ENCODE measurements at places on chromosomes 4 and X. TPM values are rescaled to one million over a fixed set of nuclear protein-coding genes. Genes with fewer than 3 reads are reported as not detected.

ARMCX5 gene
- 16.6 TPM for total RNA-seq

DNA sequence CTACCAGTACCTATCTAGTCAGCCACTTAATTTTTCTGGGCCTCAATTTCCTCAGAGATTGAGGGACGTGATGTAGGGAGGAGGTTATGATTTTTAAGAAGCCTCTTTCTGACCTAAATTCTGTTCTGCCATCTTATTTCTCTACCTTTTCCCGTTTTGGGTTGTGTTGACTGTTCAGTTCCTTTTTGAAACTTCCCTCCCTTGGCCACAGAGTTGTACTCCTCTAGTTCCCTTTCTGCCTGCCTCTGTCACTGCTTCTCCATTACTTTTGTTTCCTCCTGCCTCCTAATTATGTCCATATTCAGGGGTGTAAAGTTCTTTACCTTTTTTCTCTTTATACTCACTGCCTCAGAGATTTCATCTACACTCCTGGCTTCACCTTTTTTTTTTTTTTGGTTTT is 25.4 kb downstream of the CLCN5 start:
- no peak for DNase-seq

GRCh38 chr4:122252584-122252983 is 100.5 kb downstream of the BLTP1 start:
- no peak for DNase-seq

GRCh38 chr4:143207555-143207954 is 22.8 kb downstream of the USP38 start:
- DNase-seq = no peak

DNA sequence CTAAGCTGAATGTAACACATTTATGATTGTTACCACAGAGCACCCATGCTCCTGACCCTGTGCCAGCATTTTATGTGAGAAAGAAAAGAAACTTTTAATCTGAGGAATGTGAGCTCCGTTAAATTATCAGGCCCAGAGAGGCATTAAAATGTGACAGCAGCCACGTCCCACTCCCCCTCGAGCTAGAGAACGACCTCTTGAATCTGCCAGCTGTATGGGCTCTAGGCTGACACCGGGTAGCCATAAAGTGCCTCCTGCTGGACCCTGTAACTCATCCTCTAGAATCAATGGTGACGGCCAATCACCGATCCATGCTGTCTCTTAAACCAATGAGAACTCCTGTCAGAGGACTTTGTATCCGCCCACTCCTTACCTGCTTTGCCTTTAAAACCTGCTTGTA is 110.2 kb upstream of the ADRA2C start:
- no peak for DNase-seq

MND1 gene
- not detected for total RNA-seq

DNA sequence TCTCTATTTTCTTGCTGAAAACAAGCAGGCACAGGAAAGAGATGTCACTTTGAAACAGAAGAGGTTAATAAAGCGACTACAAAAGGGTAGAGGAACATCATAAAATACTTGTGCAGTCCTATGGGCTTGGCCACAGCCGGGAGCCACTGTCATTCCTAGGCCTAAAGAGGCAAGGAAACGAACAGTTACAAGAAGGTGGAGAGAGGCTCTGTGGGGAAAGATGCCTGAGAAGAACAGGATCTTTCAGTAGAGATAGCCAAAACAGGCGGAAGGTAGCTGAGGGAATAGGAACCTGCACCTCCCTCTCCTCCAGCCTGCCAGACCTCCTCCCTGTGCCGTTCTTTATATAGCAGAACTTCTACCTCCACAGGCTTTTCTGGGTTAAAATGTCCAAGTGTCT is 57.4 kb upstream of the ARSJ start:
- no peak for DNase-seq

RAB33A gene
- 1.4 TPM for total RNA-seq

DNA sequence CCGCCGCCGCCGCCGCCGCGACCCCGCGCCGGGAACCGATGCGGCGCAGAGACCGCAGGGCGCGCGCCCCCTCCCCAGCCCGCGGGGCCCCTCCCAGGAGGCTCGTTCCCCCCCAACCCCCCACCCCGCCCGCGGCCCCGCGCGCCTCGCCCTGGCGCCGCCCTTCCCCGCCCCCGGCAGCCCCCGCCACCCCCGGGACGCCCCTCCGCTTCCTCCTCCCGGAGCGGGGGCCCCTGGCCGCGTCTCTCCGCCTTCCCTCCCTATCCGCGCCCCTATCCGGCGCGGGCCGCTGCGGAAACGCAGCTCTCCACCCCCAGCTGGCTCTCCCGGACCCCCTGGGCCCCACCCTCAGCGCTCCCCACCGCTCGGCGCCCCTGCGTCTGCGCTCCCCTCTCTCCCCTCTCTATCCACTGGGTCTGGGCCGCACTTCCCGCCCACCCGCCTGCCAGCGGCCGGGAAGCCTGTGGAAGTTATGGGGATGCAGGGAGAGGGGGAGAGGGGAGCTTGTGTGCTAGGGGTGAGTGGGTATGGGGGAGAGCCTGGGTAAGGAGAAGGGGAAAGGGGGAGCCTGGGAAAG is at the start of gene TMEM271:
TSS of gene TMEM271 (minus strand) at position 51 of the 577 bp plus-strand sequence. CDS start 233 bp downstream, outside the sequence.
- no peak for DNase-seq

- DNase-seq = no peak
Measured at GRCh38 chr4:94665500-94666404, 92.0 kb upstream of the BMPR1B start.

DNA sequence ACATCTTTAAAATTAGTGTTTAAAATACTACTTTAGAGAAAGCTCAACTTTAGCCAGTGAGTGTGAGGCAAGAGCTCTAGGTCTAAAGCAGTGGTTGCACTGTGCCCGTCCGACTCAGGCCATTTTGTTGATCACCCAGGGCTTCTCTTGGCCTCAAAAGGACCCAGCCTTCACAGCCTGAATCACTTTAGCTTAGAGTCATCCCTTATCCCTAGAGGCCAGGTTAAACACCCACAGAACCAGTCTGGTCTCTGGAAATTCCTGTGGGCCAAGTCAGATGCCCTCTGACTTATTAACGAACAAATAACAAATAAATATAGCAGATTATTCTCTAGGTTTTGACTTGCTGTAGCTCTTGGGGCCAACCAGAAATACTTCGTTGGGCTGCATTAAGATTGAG is 102.3 kb downstream of the WWC2 start:
- DNase-seq = no peak

- no peak for DNase-seq
Measured at GRCh38 chr4:145881576-145881975, 57.0 kb downstream of the ZNF827 start.

- DNase-seq = no peak
Measured at GRCh38 chrX:149504226-149504914, 736 bp downstream of the IDS start.

- no peak for DNase-seq
Measured at GRCh38 chr4:48095441-48095840, 38.6 kb downstream of the TXK start.

DNA sequence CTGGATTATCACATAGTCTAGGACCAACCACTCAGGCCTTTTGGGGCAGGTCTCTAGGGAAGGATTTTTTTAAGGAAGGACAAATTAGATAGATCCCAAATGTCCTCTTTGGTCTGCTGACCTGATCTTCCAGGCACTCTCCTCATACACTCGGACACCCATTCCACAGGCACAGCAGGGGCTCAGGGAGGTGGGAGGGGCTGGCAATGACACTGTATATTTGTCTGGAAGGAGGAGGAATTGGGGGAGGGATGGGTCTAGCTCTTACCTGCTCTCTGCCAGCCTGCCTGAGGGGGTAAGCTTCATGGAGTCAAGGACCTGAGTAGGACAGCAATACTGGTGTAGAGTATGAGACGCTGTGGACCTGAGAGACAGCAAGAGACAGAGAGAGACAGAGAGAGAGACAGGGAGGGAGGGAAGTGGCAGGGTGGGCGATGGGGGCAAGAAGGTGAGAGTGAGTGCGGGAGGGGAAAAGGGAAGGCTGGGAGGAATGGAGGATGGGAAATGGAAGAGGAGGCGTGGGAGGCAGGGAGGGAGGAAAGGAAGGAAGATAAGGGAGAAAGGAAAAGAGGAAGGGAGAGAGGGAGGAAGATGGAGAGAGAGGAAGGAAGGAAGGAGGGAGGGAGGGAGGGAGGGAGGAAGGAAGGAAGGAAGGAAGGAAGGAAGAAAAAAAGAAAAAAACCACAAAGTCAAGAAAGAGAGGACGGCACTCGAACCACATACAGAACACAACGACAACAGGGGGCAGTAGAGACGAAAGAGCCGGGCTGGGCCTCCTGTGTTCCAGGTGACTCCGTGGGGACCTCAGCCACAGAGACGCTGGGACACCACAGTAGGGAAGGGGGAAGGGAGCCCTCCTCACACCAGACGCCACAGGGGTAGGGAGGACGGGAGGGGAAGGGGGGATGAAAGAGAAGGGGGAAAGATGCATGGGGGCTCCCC is 1.8 kb downstream of the IQSEC2 start:
- no peak for DNase-seq

- DNase-seq = no peak
Measured at GRCh38 chr4:8028884-8029568, 89.4 kb upstream of the AFAP1 start.

DNA sequence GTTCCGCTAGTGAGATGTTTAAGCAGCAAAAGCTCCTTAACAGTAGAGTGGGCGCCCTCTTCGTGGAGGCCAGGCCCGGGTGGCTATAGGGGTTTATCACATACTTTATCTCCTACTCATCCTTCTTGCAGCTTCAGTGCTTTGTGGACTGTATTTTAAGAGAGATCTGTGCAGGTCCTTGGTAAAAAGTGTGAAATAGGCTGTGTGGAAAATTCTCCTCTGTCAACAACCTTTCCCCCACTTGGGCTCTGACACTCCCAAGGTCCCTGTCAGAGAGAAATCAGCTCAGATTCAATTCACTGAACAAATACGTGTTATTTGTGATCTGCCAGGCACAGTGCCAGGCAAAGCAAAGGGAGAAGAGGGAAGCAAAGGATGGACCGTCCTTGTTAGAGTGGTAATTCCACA is 214.3 kb upstream of the PPARGC1A start:
- DNase-seq = no peak

RBM46 gene
- 0.19 TPM for total RNA-seq
